Stimulated activated CD4-positive, alpha-beta T cell treated with anti-CD3 and anti-CD28 coated beads, Interleukin-4, amount 100 ng/mL, for 24 hours (primary cell): ENCODE measurements at places on chromosomes 16 and 17.
A peak's percentile ranks its signal among the peaks of the same experiment; 100 is the strongest.

DNA sequence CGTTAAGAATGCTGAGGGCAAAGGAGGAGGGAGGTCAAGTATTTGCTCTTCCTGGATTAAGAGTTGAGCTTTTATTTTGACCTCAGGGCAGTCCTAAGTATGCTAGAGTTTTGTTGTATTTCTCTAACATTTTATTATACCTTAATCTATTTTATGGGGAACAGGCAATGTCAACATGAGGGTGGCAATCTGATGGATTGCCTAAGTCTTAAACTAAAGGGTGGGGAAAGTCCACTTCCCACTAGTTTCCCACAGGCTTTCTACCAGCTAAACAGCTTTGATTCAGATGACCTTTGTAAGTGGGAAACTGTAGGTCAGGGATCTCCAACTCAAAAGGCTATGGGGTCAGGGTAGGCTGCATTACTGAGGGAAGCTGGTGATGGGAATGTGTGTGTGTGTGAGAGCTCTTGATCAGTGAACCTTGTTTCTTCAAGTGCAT lies 24.9 kb downstream of the HSD17B2 start:
- DNase-seq = no peak

DNA sequence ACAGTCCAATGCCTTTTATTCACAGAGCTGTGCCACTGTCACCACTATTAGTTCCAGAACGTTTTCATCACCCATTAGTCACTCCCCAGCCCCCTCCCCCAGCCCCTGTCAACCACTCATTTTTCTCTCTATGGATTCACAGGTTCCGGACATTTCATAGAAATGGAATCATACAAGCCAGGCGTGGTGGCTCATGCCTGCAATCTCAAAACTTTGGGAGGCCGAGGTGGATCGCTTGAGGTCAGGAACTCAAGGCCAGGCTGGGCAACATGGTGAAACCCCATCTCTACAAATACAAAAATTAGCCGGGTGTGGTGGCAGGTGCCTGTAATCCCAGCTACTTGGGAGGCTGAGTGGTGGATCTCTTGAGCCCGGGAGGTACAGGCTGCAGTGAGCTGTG lies 759 bp upstream of the PAM16 start:
- peak; percentile 28 for DNase-seq

DNA sequence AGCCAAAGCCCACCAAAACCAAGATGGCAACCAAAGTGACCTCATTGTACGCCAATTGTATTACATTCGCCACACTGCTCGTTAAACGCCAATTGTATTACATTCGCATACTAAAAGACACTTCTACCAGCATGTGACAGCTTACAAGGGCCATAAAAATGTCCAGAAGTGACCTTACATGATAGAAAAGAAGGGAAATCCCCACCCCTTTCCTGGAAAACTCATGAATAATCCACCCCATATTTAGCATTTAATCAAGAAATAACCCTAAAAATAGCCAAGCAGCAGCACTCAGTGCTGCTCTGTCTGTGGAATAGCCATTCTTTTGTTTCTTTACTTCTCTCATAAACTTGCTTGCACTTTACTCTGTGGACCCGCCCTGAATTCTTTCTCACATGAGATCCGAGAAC lies 25.7 kb downstream of the PSMD7 start:
- no peak for DNase-seq

GRCh38 chr17:63173903-63174302 lies 207.9 kb downstream of the TANC2 start:
- DNase-seq = no peak

DNA sequence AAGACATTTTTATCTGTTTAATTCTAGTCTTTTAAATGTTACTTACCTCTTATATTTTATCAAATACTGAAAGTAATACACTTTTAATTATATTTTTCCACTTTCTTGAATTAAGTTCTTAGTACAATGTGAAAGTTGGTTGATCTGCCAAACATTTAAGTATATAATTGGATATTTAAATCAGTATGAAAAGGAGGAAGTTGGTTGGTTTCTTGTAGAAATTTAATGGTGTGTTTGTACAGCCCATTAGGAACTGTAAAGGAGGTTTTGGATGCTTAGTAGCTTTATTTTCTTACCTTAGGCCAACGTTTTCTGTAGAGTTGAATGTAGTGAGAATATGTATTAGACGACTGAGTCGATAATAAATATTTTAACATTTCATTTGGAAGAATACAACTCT lies 5.4 kb downstream of the NFATC3 start:
- DNase-seq = no peak
